ENCODE measurements at places on chromosomes 1 and 21. TPM values are rescaled to one million over a fixed set of nuclear protein-coding genes. Genes with fewer than 3 reads are reported as not detected.

GRCh38 chr21:41011098-41011731, 156.7 kb upstream of the BACE2 start:
- DNase-seq: no peak

- DNase-seq: no peak
Measured at GRCh38 chr1:7585216-7585907, 185.7 kb upstream of the VAMP3 start.

DNA sequence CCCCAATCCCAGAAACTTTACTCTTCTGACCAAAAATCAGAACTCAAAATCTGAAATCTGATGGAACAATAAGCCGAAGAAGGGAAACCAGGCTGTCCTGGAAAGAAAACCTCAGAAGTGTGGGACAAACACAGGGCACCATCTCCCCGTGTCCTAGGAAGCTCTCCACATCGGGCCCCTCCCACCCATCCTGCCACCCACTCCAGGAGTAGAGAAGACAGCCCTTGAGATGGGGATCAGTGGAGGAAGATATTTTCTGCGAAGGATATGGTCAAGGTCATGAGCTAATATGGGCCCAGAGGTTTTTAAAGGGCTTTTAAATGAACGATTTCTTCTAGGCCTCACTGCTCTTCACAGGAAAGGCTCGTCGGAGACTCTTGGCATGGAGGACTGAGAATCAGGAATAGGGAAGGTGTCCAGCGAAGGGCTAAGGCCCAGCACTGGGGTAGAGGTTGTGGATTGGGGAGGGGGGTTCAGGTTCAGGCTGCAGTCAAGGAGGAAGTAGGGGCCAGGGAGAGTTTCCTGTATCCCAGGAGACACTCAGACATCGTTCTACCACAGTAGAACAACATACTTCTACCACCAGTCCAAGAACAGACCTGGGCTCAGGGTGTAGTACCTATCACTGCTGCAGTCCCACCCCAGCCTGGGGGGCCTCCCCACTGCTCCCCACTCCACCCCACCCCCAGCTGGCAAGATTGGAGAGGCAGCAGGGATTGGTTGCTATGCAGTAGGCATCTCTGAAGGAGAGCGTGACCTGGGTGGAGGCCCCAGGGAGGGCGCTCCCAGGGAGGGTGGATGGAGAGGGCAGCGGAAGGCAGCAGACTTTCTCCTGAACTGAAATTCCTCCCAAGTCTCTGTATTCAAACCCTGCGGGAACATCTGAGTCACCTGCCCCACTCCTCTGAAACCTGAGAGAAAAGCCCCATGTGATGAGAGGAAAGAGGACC, 1.2 kb upstream of the S100A5 start:
- DNase-seq: no peak

Gene ZNF496
- 19.9 TPM for total RNA-seq

Gene FCRL2
- total RNA-seq: 0.11 TPM

DNA sequence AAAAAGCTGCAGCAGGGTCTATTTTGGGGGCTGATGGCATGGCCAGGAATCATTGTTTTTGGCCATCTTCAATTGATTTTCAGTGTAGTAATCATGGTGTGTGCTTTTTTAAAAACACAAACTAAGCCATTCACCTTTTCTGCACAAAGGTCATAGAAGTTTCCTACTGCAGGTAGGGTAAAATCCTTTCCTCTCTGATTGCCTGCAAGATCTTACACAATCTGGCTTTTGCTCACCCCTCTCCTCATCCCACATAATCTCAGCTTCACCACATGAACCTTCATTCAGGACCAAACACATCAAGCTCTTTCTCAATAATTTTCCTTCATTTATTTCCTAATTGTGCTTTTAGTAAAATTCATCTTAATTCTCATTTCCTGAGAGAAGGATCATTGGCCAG, 38.3 kb upstream of the GBP5 start:
- DNase-seq: no peak

DNA sequence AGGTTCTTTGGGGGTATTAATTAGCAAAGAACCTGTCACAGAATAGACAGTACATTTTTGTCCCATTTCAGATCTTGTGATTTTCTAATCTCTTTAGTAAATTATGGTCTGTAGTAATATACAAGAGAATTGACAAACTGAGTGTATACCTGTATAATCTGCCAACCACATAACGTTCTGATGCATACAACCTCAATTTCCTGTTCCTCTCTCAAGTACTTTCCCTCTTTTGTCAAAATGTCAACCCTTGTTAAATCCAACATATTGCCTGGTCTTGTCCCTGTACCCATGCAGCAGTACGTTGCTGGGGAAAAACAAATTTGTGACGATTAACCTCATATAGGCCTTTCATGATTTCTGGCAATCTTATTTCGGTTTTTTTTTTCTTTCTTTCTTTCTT, 1.1 kb downstream of the ARV1 start:
- no peak for DNase-seq

- DNase-seq: no peak
Measured at GRCh38 chr1:6770751-6771440, 14.4 kb upstream of the CAMTA1 start.

DNA sequence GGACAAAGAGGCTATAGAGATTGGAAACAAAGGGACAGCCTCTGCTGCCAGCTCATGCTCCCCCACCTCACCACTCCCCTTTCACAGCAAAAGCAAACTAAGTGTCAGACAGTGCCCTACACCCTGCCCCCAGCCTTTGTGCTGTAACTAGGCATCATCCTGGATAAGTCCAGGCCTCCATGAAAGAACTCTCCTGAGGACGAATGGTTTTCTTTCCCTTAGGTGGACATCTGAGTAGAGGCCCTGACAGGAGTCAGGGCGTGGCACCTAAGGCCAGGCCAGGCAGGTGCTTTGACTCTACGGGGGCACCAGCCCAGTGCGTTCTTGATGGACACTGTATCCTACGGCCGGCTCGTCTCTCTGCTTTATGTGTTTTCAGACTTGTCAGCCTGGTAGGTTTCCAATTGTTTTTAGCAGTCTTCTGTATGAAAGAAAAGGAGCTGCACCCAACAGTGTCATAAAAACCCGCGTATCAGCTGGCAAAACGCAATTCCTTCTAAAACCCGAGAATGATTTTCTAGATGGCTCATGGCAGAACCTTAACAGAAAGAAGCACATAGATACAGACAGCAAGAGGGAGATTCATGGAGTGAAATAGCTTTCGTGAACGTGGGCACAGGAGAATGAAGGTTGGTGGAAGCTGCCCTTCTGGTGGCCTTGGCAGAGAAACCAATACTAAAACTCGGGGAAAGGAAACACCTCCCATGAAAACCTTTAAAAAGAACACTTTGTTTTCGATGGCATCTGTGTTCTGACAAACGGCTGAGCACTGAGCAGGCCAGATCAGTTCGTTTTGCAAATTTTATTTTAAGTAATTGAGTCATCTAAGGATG, 51.7 kb upstream of the AJAP1 start:
- DNase-seq: no peak

DNA sequence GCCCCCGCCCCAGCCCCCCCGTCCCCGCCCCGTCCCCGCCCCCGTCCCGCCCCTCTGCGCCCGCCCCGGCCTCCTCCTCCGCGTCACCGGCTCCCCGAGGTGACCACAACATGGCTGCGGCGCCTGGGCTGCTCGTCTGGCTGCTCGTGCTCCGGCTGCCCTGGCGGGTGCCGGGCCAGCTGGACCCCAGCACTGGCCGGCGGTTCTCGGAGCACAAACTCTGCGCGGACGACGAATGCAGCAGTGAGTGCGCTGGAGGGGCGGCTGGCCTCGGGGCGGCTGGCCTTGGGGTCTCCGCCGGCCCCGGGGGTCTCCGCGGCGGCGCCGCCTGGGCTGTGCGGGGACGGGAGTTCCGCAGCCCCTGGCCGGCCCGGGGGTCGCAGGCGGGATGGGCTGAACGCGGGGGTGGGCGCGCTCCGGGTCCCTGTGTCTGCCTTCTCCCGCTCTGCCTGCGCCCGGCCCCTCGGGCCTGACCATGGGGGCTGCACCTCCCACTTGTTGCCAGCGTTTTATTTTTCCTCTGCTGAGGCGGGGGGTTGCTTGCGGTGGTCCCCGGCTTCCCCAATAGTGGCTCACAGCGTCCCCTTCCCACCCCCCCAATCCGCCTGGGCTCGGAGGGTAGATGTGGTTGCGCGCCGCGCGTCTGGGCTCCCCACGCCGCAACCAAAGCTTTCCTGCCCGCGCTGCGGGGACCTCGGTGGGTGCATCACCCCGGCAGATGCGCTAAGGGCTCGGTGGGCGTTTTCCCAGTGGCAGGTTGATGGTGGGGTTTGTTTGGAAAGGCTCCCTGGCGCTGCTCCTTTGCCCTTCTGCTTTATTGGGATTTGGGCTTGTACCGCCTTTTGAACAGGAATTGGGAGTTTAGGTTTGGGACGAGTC, at the start of gene MIA3:
Gene MIA3, plus strand, starts transcription at position 97 of the 879 bp plus-strand sequence. Its CDS starts 14 bp downstream, at position 111.
- DNase-seq: peak; percentile 73

DNA sequence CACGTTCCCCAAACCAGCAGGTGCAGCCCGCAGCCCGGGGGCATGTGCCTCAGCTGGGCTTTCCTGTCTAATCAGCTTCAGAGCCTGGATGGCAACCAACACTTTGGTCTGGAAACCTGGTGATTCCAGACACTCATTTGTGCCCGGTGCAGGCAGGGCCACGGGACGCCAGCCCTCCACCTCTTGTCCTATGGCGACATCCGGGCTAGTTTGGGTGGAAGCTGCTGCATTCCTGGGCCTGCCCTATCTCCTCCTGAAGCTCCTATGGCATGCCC, 111.8 kb downstream of the WDR4 start:
- no peak for DNase-seq

Gene CELSR2
- total RNA-seq: 3.6 TPM

DNA sequence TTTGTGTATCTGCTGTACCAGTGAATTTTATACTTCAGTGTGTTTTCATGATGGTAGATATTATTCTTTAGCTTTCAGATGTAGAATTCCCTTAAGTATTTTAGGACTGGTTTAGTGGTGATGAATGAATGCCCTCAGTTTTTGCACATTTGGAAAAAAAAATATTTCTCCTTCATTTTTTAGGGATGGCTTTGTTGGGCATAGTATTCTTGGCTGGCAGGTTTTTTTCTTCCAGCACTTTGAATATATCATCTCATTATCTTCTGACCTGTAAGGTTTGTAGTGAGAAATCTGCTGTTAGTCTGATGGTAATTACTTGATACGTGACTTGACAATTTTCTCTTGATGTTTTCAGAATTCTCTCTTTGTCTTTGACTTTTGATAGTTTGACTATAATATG, 66.8 kb downstream of the XPR1 start:
- no peak for DNase-seq

- DNase-seq: no peak
Measured at GRCh38 chr1:182829285-182829932, 9.7 kb upstream of the DHX9 start.

Gene EFNA3
- 0.47 TPM for total RNA-seq

Gene BARHL2
- not detected for total RNA-seq
